Eye (tissue), 1 donor: ENCODE measurements at places on chromosomes 2 and 18.
A peak's percentile ranks its signal among the peaks of the same experiment; 100 is the strongest.

DNA sequence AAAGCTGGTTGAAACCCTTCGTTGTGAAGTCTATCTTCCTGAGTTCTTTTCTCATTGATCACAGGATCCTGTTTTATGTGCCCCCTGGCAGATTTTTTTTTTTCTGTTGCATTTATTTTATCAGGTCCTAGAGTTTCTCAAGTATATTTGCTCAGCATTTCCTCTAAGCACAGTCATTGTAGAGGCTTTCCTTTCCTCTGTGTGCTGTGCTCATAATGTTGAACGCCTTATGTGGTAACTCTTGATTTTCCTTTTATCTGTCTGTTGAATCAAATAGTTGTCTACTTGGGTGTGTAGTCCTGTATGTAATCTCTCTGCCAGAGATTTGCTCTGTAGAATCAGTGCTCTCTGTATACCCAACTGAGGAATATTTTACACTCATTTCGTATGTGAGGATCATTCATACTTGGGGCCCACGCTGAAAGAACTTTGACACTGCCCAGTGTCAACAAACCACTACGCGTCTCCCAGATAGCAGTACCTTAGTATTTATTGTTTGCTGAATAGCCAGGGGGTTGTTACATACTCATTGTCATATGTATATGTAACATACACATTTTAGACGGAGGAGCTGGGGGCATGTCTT, 118.2 kb downstream of the CTNNA2 start:
- no peak for DNase-seq

DNA sequence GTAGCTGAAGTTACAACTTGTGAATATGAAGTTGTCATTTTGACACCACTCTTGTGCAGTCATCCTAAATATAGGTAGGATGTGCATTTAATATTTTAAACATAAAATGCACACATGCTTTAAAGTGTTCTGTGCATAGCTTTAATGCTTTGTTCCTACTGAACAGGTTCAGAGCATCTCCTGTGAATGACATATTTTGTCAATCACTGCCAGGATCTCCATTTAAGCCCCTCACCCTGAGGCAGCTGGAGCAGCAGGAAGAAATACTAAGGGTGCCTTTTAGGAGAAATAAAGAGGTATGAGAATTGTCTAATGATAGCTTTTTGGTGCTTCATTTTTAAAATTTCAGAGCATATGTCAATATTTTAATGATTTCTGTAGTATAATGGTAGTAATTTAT, 14.7 kb downstream of the ERLEC1 start:
- DNase-seq, result no peak

GRCh38 chr2:2188941-2189340, 142.1 kb downstream of the MYT1L start:
- DNase-seq, result no peak

- DNase-seq, result no peak
Measured at GRCh38 chr2:128310094-128310716, 8.5 kb downstream of the HS6ST1 start.

- DNase-seq, result peak; percentile 22
Measured at GRCh38 chr2:33135645-33136044, 188.9 kb downstream of the LTBP1 start.

GRCh38 chr2:64114063-64114911, 29.9 kb downstream of the PELI1 start:
- no peak for DNase-seq

- DNase-seq, result no peak
Measured at GRCh38 chr2:48145845-48146452, 239.7 kb upstream of the FBXO11 start.

DNA sequence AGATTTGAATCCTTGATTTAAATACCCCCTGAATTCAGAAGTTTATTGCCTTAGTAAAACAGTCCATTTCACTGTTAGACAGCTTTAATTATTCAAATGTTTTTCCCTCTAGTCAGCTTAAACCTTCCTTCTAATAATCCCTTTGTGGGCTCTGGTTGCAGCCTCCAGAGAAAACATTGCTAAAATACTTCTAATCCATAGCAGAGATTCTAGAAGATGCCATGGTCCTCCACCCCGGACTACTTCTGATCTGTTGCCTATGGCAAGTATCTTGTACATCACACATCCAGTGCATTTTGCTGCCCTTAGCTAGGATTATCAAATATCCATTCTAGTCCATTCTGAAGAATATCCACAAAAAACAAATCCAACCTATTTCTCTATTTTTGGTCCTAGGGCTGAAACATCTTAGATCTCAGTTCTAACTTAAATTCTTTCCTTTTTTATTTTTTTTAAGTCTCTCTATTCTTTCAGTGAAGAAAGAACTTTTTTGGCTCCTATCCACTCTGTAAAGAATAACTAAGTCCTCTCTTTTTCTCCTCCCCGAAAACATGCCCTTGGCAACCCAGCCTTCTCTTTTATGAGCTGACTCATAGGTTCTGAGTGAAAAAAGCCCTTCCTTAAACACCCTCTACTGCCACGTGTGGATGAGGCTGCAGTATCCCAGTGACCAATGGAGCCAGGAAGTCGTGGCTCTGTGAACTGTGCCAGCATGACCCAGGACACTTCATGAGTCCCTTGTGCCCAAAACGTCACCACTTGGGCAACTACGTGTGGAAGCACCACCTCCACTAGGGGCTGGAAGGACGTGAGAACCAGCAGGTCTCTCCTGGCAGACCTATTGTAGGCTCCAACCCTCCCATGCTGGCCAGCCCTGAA, 349.8 kb downstream of the TNS1 start:
- DNase-seq, result no peak

GRCh38 chr2:236610991-236611821, 41.6 kb downstream of the ACKR3 start:
- DNase-seq, result no peak
